ENCODE measurements at places on chromosomes 6 and 20.

- no peak for DNase-seq
Measured at GRCh38 chr20:51021067-51022025, 1.6 kb downstream of the KCNG1 start.

- no peak for DNase-seq
Measured at GRCh38 chr20:61173961-61174725, 77.9 kb upstream of the CDH4 start.

DNA sequence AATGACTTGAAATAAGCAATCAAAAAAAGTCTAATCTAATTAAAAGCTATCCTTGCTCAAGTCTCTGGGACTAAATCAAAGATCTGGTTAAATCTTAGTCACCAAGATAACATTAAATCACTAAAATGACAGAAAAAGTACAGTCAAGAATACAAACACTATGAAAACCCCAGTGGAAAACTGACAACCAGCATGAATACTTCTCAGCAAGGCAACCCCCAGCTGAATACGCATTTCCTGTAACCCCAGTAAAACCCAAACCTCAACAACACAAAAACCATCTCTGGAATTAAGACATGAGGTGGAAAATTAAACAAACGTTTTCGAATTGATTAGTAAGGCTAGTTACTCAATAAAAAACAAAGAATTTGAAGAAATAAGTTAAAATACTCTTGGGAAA lies 23.7 kb upstream of the ZC3H12D start:
- DNase-seq = no peak

DNA sequence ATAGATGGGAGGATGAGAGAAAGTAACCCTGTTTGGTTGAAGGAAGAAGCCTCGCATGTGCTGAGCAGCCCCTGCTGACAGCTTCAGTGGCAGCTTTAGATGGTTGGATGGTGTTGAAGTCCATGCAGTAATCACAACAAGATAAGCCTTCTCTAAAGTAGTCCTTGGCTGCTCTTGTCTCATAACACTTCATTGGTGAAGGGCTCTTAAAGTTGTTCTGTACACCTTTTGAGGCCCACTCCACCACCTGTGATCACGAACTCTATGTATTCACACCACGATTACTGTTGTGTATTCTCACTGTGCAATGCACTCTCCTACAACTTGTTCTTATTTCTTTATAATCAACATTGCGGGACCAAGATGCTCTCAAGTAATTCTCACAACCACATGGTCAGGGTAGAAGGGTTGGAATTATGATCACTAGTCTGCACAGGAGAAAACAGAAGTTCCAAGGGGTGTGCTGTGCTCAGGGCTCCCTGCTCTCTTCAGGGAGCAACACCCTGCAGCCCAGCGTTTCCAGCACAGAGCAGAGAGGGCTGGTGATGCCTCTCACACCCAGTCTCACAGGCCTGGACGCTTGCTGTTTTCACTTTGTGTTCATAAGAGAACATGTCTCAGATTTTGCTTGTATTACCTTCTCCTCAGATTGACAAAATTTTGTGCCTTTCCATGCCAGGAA lies 294.4 kb downstream of the SMOC2 start:
- no peak for DNase-seq

DNA sequence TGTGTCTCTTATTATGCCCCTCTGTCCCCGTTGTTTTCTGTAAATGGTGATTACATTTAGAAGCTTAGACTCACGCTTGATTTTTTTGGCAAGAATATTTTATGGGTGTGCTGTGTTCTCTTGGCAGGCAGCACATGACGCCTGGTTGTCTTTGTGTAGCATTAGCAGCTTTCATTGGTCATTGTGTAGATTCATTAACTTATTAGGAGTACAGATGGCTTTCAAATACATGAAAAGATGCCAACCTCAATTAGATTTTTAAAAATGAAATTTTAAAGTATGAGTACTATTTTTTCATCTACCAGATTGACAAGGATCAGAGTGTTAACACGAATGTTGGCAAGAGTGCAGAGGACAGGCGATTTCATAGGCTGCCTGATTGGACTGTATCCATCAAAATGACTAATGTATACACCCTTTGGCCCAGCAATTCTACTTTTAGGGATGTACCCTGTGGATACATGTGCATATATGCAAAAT lies 15.2 kb downstream of the COX4I2 start:
- DNase-seq = no peak

- no peak for DNase-seq
Measured at GRCh38 chr6:105431226-105431625, 28.3 kb upstream of the PREP start.

GRCh38 chr20:36394340-36394965 lies 88.3 kb downstream of the DLGAP4 start:
- no peak for DNase-seq

DNA sequence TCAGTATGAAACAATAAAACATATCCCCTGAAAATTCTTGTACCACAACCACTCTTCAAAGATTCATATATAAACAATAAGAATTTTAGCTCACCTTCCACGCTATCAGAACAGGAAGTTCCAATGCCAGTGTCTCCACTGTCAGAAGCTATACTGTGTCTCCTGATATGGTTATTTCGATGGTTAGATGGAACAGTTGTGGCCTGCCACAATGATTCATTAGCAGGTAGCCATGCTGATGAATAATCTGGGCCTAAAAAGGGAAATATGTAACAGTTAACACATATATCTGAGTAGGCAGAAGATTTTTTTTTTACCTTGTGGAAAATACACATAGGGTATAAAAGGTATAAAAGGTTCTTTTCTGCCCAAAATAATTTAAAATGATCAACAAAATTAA lies 19.0 kb downstream of the CEP85L start:
- DNase-seq = no peak

DNA sequence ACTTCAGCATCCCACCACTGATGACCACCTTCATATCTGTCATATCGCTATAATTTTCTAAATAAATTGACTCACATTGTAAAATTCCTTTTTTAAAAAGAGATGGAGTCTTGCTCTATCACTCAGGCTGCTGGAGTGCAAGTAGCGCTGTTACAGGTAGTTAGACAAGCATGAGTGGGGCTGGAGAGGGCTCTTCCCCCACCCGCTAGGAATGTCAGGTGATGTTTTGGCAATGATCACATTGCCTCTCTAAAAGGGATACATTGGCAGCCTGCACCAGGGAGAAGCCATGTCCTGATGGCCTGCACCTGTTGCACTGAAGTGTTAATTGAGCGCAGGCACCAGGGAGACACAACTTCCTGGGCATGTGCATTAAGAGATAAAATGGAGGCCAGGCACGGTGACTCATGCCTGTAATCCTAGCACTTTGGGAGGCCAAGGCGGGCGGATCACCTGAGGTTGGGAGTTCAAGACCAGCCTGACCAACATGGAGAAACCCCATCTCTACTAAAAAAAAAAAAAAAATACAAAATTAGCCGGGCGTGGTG lies 16.9 kb upstream of the SLC22A16 start:
- no peak for DNase-seq

GRCh38 chr6:136466777-136467176 lies 83.4 kb downstream of the MAP7 start:
- no peak for DNase-seq

DNA sequence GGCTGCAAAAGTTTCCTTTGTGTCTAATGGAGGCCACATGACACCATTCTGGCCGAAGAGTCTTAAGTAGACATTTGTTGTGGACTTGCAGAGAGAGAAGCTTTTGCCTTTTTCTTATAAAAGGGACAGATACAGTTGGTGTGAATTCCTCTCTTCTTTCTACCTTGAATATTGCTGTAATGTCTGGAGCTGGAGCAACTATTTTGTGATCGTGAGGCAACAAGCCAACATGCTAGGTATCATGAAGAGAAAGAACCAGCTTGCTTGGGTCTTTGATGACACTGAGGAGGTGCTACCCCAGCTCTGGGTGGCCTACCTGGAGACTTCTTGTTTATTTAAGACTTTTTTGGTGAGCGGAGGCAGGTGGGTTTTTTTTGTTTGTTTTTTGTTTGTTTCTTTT lies 16.3 kb upstream of the SYNJ2 start:
- no peak for DNase-seq

DNA sequence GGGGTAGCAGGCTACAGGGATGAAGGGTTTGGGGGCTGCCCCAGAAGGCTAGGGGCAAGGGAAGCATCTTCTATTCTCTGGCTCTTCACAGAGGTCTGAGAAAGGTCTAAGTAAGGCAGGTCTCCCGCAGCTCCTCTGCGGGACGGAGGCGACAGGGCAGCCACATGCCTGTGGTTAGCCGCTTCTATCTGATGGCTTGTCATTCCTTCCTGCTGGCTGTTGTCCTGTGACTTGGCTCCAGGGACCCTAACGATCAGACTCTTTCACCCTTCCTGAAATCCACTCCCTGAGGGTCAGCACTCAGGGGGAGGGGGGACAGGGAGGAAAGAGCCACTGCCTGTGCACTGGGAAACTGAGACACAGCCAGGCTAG lies 673 bp downstream of the CST7 start:
- DNase-seq = no peak

- DNase-seq = no peak
Measured at GRCh38 chr20:9028419-9028818, 40.5 kb upstream of the PLCB4 start.

DNA sequence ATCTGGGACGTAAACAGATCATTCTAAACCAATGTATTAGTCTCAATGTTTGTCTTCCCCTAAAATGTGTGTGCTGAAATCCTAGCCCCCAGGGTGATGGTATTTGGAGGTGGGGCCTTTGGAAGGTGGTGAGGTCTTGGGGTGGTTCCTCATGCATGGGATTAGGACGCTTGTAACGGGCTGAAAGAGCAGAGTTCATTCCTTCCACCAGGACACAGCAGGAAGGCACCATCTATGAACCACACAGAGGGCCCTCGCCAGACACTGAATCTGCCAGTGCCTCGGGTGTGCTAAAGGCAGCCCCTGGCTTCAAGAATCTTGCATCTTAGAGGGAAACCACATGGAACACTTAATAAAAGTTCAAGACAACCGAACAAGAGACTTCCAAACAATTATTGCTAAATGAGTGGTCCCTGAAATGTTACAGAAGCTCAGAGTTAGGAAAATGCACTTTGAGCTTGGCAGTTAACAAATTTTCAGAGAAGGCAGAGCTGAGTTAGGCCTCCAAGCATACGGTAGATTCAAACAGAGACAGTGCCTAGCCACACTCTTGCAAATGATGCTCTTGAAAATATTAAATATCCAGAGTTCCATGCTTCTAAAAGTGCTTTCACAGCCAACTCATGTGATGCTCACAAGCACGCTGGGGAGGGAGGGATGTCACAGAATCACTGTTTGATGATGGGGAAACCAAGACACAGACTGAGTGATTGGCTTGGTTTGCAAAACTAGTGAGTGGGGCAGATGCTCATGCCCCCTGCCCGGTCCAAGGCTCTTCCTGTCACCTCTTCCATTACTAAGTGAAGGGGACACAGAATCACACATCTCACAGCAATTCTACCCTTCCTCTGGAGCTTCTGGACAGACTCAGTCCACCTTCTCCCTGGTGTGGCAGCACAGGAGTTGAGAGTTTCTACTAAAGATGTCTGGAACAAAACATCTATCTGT lies 27.4 kb downstream of the TBC1D7 start:
- no peak for DNase-seq

- no peak for DNase-seq
Measured at GRCh38 chr20:62305149-62305764, 2.5 kb downstream of the ADRM1 start.

DNA sequence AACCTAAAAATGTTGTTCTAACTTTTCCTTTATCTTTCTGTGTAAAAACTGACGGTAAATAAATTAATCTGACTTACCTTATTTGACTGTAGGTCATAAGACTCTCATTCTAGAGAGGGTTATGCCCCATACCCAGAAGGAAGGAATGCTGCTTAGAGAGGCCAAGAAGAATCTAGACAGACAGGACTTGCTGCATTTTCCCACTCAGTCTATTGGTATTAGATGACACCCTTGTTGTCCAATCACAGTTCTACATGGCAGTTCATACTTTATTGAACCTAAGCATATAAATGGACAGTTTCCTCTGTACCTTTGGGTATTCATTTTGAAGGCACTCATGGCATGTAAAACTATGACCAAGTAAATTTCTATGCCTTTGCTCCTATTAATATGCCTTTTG lies 359.6 kb upstream of the ID4 start:
- no peak for DNase-seq

GRCh38 chr20:50191544-50192363 lies 1.1 kb downstream of the CEBPB start:
- DNase-seq = peak; percentile 28

DNA sequence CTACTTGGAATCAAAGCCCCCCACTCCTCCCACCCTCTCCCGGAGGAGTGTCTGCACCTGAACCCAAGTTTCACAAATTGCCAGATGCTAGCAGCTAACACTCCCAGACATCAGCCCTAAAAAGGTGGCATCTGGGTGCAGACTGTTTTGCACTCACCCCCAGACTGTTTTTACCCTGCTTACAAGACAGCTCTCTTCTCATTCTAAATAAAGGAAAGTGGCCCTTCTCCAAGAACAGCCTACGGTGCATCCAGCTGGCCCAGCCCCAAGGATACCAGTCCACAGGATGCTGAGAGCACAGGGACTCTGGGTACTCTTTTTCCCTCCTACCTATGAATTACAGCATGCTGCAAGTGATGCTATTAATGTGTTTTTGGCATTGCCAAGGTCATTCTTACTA lies 842.0 kb upstream of the FLRT3 start:
- DNase-seq = no peak

GRCh38 chr6:79946272-79947190 lies 822 bp downstream of the ELOVL4 start:
- DNase-seq = no peak
